ENCODE measurements at places on chromosomes 4 and X.
A peak's percentile ranks its signal among the peaks of the same experiment; 100 is the strongest.

DNA sequence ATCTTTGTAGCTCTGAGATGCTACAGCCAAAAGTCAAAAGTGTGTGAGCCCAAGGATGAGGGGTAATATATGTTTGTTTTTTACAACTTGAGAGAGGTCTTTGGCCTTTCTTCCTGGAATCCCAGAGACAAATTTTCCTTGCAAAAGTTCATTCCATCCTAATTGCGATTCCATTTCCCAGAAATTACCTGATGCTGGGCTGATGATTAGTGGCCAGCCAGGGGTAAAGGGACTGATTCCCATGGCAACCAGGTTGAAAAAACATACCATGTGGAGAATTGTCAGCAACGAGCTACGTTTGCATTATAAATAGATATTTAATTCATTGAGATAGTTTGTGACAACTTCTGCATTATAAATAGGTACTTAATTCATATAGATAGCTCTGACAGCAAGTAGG lies 17.8 kb downstream of the IGSF1 start:
- DNase-seq: no peak

DNA sequence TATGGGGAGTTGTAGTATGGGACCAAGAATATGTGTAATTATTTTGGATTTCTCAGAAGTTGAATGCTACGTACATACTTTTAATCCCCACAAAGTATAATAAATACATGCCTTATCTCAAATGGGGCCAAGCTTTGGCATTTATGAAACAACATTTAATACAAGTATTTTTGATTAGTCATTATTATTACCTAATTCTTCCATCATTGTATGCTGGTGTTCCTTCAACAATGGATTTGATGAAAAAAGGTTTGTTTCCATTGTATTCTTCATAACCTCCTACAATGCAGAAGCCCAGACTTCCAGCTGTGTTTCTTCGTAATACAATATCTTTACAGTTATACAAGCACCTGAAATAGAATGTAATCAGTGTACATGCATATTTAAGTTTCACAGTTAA lies 83.8 kb downstream of the FIP1L1 start:
- DNase-seq: no peak

DNA sequence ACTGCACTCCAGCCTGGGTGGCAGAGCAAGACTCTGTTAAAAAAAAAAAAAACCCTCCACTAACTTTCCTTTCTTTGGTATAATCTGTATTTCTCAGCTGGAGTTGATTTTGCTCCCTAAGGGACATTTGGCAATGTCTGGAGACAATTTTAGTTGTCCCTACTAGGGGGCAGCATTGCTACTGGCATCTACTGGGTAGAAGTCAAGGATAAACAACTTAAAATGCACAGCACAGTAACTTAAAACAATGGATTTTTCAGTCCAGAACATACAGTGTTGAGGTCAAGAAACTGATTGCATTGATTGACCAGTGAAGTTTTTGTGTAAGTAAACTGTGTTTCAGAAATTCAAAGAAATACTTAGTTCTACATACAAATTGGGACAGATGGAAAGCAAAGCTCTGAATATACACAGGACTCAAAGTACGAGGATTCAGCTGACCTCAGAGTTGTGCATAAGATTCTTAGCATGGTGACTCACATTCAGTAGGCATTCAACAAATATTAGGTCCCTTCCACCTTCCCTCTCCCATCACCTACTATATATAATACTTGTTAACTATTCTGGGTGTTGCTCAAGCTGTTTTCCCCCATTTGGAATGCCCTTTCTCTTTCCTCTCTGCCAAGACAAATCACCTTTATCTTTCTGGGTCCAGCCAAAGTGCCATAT lies 8.8 kb downstream of the DDX53 start:
- no peak for DNase-seq

- DNase-seq: peak; percentile 15
Measured at GRCh38 chr4:184792950-184793555, 32.7 kb downstream of the ACSL1 start.

DNA sequence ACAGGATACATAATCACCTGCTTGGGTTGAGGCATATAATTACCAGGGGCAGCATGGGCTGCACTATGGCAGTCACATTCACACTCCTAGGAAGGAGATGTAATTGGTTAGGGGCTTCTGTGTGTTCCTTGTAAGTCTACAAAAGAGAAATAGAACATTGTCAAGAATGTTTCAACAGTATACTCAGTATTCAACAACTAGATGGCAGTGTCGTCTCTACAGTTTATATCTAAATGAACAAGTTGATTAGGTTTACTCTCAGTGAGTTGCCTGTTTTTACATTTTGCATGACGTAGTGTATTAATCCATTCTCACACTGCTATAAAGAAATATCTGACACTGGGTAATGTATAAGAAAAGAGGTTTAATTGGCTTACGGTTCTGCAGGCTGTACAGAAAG lies 50.5 kb upstream of the RAB33B start:
- no peak for DNase-seq

DNA sequence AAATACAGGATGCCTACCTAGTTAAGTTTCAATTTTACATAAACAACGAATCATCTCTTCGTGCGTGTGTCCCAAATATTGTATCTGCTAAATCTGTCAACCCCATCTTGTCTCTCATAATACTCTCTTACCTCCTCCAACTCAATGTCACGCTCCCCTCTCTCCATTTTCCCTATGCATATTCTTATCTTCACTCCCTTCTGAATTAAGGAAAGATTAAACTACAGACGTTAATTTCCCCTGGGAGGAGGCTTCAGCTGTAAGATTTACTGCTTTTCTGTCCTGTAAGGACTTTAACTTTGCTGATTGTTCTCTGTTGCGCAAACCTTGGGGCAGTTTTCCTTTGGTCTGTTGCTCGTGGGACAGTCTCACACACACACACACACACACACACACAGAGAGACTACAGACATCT lies 455 bp upstream of the ABCB7 start:
- DNase-seq: peak; percentile 1

GRCh38 chr4:80233390-80233789 lies 33.1 kb upstream of the FGF5 start:
- no peak for DNase-seq

GRCh38 chr4:167613381-167613780 lies 379.1 kb upstream of the SPOCK3 start:
- DNase-seq: no peak

DNA sequence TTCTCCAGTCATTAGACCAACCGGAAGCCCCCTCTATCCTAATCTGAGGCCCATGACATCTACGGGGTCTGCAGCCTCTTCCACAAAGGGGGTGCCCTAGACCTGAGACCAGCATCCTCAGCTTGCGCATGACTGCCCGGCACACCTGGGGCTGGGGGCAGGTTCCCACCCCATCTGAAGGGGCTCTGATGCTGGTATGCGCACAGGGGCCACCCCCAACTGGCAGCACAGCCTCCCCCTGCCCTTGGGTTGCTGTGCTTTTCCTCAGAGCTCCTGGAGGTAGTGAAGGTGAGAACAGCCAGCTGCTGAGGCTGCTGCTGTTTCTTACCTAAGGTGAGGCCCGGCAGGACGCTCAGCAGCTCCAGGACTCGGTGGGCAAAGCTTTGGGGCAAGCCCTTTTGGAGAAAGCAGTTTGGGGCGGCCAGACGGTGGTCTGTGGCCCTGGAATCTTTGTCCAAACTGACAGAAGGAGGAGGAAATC lies 18.9 kb upstream of the CPLX1 start:
- DNase-seq: no peak

GRCh38 chr4:59838236-59838635 lies 1361.9 kb upstream of the ADGRL3 start:
- DNase-seq: no peak

GRCh38 chr4:2810388-2810787 lies 17.5 kb downstream of the SH3BP2 start:
- no peak for DNase-seq

GRCh38 chr4:1399508-1400190 lies 6.6 kb downstream of the NKX1-1 start:
- DNase-seq: no peak
